ENCODE measurements at places on chromosomes 4 and X.

DNA sequence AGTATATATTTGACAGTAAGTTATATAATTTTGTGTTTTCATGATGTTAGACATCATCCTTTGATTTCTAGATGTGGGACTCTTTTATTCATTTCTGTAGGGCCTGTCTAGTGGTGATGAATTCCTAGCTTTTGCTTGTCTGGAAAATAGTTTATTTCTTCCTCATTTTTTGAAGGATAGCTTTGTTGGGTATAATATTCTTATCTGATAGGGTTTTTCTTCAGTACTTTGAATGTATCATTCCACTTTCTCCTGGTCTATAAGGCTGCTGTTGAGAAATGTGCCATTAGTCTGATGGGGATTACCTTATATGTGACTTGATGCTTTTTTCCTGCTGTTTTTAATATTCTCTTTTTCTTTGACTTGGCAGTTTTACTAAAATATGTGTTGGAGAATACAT lies 1104.5 kb downstream of the FAT4 start:
- DNase-seq: no peak

DNA sequence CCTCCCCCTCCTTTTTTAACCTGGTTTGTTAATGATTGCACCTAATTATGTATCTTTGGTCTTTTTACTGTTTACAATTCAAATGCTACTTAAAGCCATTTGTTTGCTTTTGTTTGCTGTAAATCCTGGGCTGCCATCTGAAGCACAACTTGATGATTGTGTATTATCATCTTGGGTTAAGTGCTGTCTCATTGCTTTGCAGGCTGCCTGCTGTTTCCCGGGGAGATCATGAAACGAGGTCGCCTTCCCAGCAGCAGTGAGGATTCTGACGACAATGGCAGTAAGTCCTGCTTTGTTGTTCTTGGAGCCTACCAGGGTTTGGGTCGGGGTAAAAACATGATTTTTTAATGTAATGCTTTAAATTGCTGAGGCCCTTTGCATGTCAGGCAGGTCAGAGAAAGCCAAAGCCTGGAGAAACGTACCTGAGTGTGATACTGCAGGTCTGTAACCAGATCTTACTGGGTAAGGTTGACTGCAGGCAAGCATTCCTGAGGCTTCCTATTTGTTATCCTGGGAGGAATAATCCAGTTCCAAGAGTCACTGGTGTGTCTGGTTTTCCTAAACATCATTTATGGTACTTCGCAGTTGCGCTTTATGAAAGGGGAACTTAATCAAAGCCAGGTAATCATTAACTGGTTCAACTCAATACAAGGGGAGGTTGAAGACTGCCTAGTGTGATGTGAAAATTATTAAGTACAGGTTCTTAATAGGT lies 22.2 kb downstream of the JADE1 start:
- no peak for DNase-seq

- DNase-seq: no peak
These were observed 7.8 kb upstream of the ZBTB33 start for GRCh38 chrX:120242813-120243212.

DNA sequence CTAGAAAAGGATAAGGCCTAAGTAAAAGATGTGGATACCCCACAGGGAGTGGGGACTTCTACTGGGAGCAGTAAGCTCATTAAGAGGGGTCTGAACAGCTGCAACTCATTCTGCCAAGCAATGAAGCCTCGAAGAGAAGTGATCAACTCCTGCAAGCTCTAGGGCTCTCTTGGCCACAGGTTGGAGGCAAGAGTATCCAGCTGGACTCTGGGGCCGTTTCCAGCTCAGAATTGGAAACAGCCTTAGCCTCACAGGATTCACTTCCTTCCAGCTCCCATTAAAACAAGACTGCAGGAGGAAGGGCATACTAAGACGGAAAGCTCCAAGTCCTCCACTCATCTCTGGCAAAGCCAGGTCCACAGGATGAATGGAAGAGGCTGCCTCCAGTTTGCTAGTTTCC lies 126.3 kb downstream of the ATG4A start:
- no peak for DNase-seq

DNA sequence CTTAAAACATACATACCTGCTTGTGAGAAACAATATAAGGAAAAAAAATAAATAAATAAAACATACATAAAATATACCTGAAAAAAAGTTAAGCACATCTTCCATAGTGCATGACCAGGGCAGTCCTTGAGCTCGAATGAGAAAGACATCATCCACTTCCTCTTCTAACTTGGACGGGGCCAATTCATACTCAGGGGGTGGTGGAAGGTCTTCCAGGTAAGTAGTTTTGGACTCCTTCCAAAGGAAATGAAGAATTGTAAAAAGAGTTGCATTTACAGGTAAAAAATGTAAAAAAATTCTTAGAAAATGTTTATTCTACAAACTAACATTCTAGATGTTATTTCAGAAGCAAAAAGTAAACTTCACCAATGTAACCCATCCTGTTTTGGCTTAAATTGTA lies 3.6 kb downstream of the GRSF1 start:
- no peak for DNase-seq

- DNase-seq: no peak
These were observed 90.2 kb downstream of the SHOX start for GRCh38 chrX:720825-721224.

DNA sequence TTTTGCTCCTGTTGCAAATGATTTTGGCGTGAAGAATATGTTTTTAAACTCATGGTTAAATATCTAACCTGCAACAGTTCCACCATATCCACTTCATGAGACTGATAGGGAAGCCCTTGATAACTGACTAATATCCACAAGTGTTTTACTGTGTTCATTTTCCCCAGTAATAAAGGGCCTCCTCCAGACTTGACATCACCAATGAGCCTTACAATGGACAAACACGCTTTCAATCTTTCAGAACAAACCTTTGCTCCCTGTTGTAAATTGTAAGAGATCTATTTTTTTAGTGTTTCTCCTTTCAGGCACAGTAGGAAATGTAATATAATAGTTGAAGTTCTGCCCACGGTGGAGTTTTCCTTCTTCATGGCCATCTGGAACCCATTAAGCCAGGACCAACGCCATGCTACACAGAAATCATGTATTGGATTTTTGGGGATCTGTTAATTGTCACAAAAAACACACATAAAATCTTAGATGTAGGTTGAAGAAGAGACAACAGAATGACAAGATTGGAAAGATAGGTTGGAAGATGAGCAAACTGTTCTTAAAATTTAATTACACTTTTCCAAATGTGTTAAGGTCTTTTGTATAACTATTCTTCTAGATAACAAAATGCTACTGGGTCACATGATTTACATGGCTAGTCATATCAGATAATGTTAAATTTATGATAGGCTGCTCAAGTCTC lies 1030.1 kb downstream of the FSTL5 start:
- no peak for DNase-seq

DNA sequence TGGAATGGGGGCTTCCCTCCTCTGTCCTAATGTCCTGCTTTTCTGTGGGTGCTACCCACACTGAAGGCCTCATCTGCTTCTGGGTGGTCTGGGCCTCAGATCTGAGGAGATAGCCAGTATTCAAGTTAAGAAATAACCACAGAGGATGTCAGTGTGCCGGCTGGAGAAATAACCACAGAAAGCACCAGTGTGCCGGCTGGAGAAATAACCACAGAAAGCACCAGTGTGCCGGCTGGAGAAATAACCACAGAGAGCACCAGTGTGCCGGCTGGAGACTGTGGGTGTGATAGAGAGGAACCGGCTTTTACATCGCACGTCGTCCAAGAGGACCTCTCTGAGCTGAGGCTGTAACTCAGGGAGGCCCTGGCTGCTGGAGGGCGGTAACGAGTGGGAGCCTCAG lies 65.7 kb upstream of the PSAPL1 start:
- DNase-seq: no peak

DNA sequence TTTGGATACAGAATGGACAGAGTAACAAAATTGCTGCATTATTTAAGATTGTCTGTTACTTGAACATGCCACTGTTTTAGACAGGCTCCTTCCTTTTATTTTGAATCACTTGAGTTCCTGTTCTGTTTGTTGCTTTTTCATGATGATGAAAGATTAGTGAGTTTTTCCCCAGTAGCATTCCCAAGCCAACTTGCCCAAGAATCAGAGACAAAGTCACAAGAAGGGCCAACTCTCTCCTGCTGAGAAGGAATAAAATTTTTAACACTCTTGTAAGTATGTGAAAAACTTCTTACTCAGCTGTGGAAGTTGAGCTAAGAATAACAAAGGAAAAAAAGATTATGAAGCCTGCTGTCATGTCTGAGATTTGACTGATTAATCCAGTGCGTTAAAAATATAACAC lies 104.2 kb downstream of the KLHL8 start:
- DNase-seq: no peak

DNA sequence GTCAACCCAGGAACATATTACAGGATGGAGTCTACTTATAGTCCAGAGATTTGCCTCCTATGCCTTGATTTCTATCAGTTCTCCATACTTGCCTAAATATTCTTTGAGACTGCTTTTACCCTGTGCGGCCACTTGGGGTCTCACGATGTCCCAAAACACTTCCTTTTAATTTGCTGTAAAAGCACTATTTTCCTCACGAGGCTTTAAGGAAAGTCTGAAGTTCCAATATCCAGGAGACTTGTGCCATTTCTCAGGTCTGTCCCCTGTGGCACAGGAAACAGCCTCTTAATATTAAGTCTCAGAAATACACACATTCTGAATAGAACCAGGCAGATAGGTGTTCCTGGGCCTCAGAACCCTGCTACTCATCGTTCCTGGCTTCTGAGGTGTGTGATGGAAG lies 142.9 kb downstream of the TMEM164 start:
- DNase-seq: no peak

GRCh38 chrX:147894366-147894963 lies 17.3 kb upstream of the FMR1 start:
- no peak for DNase-seq

GRCh38 chrX:113001836-113002235 lies 161.2 kb upstream of the AMOT start:
- no peak for DNase-seq

DNA sequence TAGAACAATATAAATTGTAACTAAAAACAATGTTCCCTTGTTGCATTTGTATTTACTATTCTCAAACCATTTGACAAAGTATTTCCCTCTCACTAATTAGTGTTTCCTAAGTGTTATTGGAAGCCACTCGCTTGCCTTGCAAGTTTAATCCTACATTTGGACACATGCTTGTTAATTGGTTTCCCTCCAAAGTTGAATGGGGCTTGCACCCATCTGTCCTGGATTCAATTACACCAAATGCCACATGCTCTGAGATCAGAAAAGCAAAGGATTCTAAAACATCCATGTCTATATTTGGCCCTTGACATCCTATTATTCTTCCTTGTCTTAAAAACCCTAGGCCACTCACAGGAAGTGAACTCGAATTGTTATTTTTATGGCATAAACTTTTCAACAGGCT lies 146.6 kb downstream of the AMELX start:
- no peak for DNase-seq

DNA sequence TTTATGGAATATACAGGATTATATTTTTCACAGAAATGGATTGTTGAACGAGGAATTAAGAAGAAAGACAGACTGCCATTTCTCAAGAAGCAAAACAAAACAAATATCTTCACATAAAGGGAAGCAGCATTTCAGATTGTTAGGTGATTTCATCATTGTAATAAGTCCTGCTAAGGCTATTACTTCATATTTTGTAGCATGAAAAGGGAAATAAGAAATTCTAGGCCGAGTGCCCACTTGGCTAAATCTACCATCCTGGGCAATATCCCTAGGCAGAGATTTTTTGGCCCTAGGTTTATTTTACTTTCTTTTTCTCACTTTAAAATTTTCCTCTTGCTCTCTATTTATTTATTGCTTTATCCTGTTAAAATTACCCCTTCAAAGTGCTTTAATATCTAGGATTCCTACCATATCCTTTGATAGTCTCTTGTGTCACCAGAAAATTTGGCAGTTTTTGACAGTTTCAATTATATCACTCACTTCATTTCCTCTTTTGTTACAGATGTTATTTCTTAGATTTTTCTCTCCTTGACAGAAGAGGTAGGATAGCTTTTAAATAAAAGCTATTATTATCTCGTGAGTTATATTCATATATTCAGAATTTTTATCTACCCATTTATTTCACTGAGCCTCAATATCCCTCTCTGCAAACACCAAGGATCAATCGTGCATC lies 142.3 kb downstream of the PDGFC start:
- no peak for DNase-seq

GRCh38 chr4:157912212-157912611 lies 260.6 kb downstream of the GASK1B start:
- DNase-seq: no peak

DNA sequence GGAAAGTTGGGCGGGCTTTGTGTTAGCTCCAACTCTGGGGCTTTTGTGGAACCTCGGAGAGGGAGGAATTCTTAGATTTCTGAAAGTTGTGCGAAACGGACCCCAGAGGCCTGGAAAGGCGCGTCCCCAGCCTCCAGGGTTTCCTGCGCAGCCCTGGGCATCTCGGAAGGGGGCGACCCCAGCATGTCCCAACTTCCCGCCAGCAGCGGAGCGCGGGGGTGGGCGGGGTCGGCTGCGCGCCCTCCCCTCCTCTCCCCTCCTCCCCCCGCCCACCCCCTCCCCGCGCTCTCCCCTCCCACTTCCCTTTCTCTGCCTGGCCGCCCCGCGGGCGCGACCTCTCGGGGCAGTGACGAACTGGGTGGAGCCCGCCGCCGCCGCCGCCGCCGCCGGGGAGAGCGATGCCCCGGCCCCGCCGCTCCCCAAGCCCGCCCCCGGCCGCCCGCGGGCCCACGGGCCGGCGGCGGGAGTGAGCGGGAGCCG lies 16.8 kb downstream of the PTTG2 start:
- DNase-seq: peak; percentile 49

Measured in stimulated activated CD4-positive, alpha-beta T cell treated with anti-CD3 and anti-CD28 coated beads, Interleukin-1b, Interleukin-23, amount 100 ng/mL, for 1 hour (primary cell).